ENCODE measurements at places on chromosomes 11 and 22. TPM values are rescaled to one million over a fixed set of nuclear protein-coding genes. Genes with fewer than 3 reads are reported as not detected.

- DNase-seq: no peak
Measured at GRCh38 chr22:37018815-37019308, 385 bp downstream of the TST start.

DNA sequence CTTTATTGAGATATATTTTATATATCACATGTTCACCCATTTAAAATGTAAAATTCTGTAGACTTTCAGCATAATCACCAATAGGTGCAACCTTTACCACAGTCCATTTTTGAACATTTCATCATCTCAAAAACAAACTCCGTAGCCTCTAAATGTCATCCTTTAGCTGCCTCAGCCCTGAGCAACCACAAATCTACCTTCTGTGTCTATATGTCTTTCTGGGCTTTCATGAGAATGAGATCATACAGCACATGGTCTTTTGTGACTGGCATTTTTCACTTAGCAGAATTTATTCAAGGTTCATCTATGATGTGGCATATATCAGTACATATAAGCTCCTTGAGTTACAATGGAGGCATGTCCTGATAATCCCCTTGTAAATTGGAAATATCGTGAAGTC, 320.5 kb downstream of the ETS1 start:
- DNase-seq: no peak

- peak; percentile 47 for DNase-seq
Measured at GRCh38 chr22:21764038-21764804, 28.6 kb upstream of the YPEL1 start.

Gene OR8D1
- total RNA-seq: not detected

All from activated CD8-positive, alpha-beta T cell treated with anti-CD3 and anti-CD28 coated beads for 36 hours (primary cell).